ENCODE measurements at places on chromosomes 13 and 19.

GRCh38 chr13:102580552-102581169 is 16.1 kb upstream of the TPP2 start:
- no peak for DNase-seq

- no peak for DNase-seq
These were observed 46.8 kb downstream of the PTPRS start for GRCh38 chr19:5293612-5294378.

GRCh38 chr19:13784731-13785452 is 10.4 kb upstream of the ZSWIM4 start:
- DNase-seq, result no peak

DNA sequence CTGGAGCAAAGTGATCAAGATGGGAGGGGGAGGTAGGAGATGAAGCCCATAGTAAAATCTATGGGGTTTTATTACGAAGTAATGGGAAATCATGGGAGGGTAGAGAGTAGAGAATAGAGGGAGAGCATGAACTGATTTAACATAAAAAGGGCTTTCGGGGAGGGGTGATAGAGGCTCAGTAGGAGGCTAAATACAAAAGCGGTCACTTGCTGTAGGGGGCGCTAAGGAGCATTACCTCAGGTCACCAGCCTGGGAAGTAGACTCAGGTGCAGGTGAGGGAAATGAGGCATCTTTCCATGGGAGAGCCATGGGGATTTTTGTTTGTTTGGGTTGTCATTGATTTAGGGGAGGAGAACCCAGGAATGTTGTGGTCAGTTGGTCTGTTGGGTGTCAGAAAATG is 14.1 kb downstream of the KRTDAP start:
- no peak for DNase-seq

- DNase-seq, result no peak
These were observed 3.7 kb upstream of the PLAUR start for GRCh38 chr19:43673637-43674036.

DNA sequence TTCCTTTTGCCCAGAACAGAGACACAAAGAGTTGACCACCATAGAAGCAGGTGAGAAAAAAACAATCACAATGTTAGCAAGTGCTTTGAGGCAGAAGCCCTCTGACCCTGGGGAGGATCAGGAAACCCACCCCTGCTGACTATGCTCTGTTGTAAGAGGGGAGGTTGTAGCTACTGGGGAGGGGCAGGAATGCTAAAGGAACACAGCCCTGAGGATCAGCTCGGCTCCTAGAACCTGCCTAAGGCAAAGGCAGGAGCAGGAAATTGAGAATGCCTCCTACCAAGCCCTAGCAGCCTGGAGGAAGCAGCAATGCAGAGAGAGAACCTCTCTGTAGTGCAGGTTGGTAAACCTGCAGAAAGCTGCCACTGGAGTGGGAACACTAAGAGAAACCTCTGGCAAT is 624.0 kb upstream of the KLF12 start:
- no peak for DNase-seq

GRCh38 chr19:2678044-2678671 is 24.3 kb downstream of the GNG7 start:
- DNase-seq, result no peak

DNA sequence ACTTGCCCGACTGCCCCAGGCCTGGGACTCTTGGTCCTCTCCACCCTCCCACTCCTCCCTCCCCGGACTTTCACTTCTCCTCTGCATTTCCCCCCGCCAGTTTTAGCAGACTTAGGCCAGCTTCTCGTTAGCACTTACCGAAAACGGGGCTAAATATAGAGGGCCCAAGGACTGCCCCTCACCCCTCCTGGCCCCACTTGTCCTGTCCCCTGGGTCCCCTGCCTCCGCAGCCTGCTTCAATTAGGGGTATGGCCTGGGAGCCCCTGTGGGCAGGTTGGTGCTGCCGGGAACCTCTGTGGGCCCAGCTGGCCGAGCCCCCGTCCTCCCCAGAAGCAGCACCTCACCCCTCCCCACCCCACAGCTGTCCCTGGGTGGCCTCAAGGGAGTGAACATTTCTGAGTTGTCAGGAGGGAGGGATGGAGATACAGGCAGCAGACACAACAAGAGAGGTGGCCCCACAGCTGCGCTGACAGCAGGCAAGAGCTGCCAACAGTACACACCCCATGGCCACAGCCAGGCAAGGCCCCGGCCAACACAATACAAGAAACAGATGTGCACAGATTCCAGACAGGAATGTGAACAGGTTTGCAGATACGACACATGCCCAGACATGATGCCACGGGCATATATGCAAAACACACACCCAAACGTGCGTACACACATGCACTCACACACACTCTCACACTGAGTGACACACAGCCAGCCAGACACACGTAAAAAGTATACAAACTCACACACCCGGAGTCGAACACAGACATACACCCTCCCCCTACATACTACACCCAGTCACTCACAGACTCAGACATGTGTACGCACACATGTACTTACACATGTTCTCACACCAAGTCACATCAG is 2.6 kb downstream of the POU2F2 start:
- DNase-seq, result no peak

DNA sequence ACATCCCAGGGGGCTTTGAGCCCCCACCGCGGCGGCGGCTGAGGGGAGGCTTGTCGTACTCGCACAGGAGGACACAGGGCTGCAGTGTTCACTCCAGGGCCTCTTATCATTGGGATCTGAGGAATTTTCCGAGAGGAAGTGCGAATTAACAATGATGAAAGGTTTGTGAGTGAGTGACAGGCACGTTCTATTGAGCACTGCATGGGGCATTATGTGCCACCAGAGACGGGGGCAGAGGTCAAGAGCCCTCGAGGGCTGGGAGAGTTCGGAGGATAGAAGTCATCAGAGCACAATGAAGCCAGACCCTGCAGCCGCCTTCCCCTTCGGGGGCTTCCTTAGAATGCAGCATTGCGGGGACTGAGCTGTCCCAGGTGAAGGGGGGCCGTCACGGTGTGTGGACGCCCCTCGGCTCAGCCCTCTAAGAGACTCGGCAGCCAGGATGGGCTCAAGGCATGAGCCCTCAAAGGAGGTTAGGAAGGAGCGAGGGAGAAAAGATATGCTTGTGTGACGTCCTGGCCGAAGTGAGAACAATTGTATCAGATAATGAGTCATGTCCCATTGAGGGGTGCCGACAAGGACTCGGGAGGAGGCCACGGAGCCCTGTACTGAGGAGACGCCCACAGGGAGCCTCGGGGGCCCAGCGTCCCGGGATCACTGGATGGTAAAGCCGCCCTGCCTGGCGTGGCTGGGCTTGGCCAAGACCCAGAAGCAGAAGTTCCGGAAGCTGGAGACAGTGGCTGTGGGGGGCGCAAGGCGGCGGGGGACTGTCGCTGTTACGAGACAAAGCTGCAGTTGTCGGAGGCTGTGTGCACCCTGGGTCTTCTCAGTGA is 53.9 kb downstream of the MCF2L start:
- DNase-seq, result no peak

DNA sequence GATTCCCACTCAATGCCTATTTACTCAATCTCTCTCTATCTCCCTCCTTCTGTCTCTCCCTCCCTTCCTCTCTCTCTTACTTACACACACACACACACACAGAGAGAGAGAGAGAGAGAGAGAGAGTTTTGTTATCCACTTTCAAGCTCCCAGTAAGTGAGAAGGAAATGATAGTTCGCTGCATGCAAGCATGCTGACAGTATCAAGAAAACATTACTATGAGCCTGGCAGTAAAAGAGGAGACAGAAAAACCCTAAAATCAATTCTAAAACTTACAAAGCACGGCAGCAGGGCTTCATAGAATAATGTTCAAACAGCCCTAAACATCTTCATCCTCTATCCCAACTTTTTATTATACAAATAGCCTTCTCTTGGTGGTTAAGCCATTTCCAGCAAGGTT is 171.9 kb downstream of the FOXO1 start:
- DNase-seq, result no peak

DNA sequence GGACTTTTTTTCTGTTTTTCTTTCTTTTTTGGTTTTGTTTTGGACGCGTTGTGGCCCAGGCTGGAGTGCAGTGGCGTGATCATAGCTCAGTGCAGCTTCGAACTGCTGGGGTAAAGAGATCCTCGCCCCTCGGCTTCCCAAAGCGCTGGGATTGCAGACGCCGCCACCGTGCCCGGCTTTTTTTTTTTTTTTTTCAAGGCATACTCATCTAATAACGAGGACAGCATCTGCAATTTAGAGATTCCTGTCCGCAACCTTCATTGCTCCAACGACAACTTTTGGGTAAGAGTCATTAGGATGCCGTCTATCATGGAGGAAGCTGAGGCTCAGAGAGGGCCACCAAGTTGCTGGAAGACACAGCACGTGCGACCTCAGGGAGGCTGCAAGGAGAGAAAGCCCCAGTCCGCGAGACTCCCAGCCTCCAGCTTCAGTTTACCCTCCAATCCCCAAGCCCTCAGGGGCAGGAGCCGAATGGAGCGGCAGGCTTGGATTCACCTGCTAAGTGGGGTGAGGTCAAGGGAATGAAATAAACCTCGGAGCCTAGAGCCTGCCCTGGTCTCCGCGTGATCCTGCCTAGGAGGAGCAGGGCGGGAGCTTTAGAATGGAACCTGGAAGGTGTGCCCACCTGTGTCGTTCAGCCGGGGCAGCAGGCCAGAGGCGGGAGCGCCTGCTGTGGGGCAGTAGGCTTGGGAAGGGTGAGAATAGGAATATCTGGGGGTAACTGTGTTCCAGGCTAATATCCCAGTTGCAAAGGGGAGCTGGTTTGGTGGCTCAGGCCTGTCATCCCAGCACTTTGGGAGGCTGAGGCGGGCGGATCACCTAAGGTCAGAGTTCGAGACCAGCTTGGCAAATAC is 676 bp upstream of the POLRMT start:
- DNase-seq, result no peak

- no peak for DNase-seq
These were observed 4.3 kb downstream of the NDFIP2 start for GRCh38 chr13:79485014-79485811.

GRCh38 chr19:24141612-24142011 is 54.6 kb downstream of the ZNF254 start:
- no peak for DNase-seq

DNA sequence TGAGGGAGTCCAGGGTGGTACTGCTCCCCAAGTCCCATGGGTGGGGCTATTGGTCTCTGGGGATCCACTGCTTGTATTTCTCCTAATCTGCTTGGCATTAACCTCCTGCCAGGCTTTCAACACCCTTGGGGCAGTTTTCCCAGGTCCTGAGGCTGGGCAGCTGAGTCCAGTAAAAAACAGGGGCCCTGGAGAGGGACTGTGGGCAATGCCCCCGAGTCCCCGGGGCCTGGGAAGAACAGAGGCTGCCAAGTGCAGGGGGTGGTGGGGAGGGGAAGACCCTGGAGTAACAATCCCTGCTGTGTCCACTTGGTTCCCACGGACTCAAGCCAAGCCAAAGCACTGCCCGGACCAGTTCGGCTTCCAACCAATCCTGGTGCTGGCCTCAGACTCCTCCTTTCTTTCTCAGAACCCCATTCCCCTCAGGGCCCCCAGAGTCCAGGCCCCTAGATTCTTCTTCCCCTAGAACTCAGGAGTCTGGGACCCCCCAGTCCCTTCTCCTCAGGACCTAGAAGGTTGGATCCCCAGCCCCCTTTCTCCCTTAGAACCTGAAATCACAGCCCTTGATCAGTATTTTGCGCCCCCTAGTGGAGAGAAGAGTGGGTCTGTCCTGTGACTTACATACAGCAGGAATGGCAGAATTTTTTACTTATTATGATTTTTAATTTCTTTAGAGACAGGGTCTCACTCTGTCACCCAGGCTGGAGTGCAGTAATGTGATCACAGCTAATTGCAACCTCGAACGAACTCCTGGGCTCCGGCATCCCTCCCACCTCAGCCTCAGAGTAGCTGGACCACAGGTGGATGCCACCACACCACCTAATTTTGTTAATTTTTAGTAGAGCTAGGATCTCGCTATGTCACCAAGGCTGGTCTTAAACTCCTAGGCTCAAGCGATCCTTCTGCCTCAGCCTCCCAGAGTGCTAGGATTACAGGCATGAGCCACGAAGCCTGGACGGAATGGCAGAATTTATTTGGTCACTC is 3.7 kb upstream of the CLPTM1 start:
- DNase-seq, result peak; percentile 59

GRCh38 chr13:99341969-99342722 is 34.9 kb upstream of the GPR183 start:
- no peak for DNase-seq

- DNase-seq, result no peak
These were observed 50.5 kb downstream of the SOX1 start for GRCh38 chr13:112117258-112117954.

DNA sequence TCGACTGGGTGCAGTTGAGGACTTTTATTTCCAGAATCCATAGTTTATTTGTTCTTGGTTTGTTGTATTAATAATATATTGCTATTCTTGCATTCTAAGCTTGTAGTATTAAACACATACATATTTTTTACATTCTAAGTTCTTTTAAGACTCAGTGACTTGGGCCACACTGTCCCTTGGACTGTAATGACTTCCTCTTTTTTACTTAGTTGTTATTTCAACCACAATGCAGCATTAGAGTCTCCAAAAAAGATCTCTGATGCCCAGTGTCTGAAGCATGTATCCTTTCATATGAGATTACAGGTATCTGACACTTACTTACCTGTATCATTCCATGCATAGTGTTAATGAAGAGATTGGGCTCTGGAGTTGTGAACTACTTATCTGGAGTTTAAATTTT is 864.9 kb upstream of the PCDH20 start:
- no peak for DNase-seq

GRCh38 chr13:28820099-28821051 is at the start of gene MTUS2:
TSS of gene MTUS2 (plus strand) at chr13:28820339.
- DNase-seq, result no peak

GRCh38 chr13:112616586-112617362 is 28.8 kb upstream of the TUBGCP3 start:
- DNase-seq, result no peak

DNA sequence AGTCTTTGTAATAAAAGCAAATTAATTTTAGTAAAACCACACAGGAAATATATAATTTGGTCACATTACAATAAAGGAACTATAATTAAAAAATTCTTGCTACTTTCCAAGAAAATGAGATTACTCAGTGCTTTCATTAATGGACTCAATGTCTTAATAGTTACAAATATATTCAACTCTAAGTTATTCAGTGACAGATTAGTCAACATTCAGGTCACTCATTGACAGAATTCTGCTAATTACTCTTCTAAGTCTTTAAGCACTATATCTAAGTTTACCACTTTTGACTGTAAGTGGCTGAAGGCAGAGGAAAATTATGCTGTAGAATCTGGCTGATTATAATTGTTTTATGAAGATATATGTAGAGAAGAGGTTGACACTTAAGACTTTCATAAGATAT is 1365.0 kb downstream of the EFNB2 start:
- DNase-seq, result no peak

- no peak for DNase-seq
These were observed 835.0 kb upstream of the PCDH20 start for GRCh38 chr13:62250501-62251201.

- no peak for DNase-seq
These were observed 18.6 kb downstream of the ITM2B start for GRCh38 chr13:48251611-48252081.

GRCh38 chr19:46717716-46718143 is 816 bp upstream of the PRKD2 start:
- no peak for DNase-seq
